ENCODE measurements at places on chromosomes 4 and X.

GRCh38 chr4:53778155-53778554 lies 186.9 kb upstream of the LNX1 start:
- DNase-seq = no peak

DNA sequence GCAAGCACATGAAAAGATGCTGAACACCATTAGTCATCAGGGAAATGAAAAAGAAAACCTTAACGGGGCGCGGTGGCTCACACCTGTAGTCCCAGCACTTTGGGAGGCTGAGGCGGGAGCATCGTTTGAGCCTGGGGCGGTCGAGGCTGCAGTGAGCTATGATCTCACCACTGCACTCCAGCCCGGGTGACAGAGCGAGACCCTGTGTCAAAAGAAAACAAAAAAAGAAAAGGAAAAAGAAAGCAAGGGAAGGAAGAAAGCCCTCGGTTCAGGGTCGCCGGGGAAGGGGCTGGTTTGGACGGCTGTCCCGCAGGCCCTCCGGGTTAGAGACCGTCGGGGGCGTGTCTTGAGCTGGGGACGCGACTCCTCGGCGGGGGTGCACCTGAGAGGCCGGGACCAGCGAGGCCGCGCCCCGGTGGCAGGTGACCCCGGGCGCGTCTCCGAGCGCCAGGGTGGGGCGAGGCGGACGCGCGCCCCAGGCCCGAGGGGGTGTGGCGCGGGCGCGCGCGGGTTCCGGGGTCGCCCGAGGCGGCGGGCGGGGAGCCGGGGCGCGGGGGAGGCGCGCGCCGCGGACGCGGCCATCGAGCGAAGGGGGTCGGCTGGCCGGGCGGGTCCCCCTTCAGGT lies 478 bp upstream of the PLXNA3 start:
- DNase-seq = no peak

DNA sequence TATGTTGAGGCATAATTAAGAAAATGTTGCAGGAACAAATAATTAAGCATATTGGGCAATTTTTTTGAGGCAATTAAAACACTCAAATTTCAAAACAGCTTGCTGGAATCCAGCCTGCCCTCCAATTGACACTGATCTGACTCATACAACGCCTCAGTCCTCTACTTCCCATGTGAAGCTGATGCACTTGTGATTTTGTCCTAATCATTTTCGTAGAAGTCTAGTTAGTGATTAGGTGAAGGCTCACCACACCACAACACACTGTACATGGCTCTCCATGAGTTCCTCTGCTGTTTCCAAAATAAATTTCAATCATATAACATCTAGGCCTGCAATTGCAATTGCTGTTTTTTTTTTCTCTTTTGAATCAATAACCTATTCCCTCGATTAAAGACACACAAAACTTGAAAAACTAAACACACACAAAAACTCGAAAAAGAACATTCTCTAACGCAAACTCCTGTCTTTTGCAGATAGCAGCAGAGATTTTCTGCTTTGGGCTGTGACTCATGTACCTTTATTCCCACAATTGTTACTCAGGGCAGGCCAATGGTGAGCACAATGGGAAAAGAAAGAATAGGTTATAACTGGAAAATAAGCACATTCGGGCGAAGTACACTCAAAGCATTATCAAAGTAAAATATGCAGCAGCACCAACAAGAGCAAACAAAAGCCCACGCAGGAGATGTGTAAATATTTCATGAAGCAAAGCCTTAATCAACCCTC lies 1.7 kb downstream of the GPRIN3 start:
- DNase-seq = no peak

DNA sequence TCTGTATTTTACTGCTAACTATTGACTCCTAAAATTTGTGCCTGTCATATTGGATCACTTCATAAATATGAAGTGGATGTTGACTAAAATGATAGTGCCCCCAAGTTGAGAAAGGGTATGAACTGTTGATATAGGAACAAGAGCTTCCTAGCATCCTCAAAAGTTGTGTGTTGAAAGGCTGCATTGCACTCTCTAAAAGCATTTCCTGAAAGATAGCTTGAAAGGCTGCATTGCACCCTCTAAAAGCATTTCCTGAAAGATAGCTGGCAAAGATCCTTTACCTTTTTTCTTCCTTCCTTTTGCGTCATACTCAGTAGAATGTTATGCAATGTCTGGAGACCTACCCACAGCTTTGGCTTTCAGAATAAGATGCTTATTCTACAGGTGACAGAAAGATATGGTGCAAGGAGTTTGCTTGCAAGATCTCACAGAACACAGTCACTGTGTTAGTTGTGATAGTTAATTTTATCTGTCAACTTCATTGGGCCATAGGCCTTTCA lies 274.6 kb upstream of the GALNTL6 start:
- no peak for DNase-seq

GRCh38 chr4:100059467-100059866 lies 109.4 kb upstream of the H2AZ1 start:
- no peak for DNase-seq

DNA sequence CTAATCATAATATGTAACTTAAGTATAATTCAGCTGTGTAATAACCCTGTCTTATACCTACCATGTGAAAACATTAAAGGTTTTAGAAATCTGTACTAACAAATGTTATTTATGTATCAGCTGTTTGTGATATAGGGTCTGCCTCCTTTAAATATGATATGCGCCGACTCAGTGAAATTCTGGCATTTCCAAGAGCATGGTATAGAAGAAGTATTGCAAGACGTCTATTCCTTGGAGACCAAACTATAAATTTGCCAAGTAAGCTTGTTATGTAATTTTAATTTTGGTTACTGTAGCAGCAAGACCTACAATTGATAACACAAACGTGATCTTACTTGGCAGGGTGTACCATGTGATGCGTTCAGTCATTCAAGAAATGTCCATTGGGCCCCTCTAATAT lies 32.3 kb upstream of the ADAD1 start:
- no peak for DNase-seq

- no peak for DNase-seq
Measured at GRCh38 chrX:153967536-153968224, 3.9 kb downstream of the HCFC1 start.

DNA sequence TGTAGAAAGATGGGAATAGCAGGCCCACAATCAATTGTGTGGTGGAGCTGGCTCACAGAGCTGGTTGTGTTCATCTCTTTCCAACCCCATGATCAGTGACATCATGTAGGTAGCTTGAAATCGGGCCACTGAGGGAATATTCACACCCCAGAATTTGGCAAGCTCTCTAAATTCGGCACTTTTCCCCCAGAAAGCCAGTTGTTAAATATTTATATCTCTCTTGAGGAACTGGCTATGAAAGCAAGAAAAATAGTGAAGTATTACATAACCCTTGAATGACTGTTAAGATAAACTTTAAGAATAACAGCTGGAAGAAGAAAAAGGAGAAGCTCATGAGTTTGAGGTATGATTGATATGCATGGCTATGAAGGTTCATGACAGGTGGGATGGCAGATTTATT lies 38.9 kb downstream of the GPRIN3 start:
- no peak for DNase-seq

- peak; percentile 26 for DNase-seq
Measured at GRCh38 chr4:121096629-121097028, 24.3 kb upstream of the NDNF start.

- no peak for DNase-seq
Measured at GRCh38 chrX:31440546-31440945, 368.7 kb upstream of the FTHL17 start.

DNA sequence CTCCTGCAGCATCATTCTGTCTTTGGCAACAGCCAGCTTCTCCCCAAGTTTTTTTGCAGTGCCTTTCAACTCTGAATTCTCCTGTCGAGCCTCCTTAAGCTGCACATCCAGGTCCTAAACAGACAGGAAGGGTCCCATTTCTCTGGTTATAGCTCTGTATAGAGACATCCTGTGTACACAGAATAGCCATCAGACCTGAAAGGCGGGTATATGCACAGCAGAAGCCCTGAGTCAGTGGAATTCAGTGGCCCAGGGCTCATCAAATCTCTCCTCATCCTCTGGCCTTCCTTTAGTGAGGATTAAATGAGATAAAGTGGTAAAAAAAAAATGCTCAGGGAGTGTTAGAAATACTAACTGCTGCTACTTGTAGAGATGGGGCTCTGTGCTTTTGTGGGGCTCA lies 73.8 kb downstream of the FAM184B start:
- DNase-seq = no peak
